ENCODE measurements at places on chromosomes 1 and 21.

DNA sequence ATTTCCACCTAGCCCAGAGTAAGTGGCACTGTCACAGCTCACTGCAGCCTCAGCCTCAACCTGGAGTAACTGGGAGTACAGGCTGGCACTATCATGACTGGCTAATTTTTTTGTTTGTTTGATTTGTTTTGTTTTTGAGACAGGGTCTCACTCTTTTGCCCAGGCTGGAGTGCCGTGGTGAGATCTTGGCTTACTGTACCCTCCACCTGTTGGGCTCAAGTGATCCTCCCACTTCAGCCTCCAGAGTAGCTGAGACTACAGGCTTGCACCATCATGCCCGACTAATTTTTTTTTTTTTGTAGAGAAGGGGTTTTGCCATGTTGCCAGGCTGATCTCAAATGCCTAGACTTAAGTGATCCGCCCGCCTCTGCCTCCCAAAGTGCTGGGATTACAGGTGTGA lies 2.5 kb downstream of the UCK2 start:
- DNase-seq, result no peak

DNA sequence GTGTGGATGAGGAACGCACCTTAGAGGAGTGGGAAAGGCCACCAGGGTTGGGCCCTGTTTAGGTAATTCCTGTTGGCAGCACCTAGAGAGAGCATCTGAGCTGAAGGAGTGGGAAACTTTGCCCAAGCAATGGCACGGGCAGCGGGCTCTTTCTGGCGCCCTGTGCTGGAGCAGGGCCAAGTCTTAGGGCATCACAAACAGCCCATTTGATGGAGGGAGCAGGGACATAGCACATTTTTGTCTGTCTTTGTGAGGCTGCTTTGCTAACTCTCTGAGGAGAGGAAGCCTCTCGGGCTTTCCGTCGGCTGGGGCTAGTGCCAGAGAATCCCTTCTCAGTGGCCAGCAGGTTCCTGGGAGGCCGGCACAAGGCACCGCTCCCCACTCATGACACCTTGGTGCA lies 22.5 kb upstream of the CNTN2 start:
- no peak for DNase-seq

GRCh38 chr1:220681220-220681880 lies 8.8 kb upstream of the C1orf115 start:
- no peak for DNase-seq

DNA sequence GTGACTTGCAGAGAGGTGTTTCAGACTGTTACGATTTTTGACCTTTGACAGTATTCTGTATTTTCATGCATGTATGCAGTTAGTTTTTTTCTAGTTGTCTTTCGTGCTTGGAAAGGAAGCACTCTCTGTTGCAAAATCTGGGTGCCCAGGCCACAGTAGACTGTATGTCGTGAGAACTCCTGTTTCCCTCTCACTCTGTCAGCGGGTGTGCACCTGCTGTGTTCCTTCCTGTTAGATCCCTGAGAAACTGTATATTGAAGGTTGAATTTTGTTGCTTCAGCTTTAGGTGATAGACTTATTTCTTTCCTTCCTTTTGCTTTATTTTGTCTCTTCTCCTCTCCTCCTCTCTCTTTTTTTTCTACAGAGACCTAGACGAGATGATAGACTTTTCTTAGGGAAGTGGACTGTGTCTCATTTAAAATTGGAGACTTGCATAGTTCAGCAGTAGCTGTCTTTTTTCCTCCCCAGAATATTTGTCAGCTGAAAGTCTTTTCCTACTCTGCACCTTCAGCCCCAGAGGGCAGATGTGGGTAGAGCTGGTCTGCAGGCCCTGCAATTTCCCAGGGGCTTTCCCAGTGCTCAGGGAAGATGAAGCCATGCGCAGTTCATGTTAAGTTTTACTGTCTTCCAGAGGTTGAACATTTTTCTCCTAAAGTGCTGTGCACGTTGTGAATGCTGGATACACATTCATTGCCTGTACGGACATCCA lies 1.4 kb downstream of the TRAPPC10 start:
- no peak for DNase-seq

DNA sequence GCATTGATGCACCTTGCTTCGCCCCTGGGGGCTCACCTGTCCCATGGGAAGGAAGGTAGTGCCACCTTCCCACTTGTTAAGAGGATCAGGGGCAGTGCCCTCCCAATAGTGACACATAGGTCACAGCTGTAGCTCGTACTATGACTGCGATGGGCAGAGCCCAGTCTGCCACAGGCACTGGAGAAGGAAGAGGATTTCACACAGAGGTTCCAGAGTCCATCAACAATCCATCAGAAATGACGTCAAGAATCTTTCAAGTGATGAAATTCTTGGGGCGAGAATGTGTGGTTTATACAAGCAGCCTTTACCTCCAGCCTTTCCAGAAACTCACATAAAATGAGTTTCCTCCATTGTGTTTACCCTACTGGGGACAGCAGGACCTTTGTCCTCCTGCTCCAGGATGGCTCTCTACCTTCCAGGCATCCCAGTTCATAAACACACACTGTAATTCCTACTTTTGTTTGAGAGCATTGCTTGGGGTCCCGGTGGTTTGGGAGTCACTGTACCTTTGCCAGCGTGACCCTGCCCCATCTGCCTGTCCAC lies 260.6 kb upstream of the VAMP3 start:
- no peak for DNase-seq

DNA sequence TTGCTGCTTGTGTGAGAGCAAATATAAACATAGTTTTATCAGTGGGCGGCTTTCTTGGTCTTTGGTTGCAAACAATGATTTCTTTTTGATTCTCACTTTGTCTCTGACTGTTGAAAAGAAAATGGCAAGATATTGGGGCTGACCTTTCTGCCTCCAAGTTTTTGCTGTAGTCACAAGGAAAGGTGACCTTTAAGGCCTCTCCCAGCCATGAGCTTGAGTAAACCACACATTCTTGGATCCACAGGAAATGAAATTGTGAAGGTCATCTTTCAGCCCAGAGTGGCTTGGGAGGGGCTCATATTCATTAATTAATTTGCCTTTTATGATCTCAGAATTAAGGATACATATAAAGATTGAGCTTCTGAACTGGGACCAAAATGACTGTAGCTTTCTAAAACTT lies 241.6 kb downstream of the BACH1 start:
- DNase-seq, result no peak

GRCh38 chr1:181111559-181111958 lies 23.1 kb downstream of the IER5 start:
- DNase-seq, result no peak

DNA sequence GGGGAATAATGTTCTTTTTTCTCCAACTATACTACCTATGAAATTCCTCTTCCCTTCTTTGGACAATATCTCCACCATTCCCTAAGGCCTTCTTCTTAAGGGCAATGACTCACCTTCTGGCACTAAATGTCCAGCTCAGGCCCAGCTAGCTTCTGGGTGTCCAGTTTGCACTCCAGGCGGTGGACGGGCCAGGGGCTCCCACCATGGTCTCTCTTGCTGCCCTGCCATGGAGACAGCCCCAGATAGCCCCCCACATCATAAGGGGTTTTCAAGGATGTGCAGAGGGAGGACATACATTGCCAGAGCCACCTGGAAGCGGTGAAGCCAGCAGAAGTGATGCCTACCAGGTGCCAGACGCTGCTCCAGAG lies 43.8 kb downstream of the C1orf198 start:
- DNase-seq, result no peak

DNA sequence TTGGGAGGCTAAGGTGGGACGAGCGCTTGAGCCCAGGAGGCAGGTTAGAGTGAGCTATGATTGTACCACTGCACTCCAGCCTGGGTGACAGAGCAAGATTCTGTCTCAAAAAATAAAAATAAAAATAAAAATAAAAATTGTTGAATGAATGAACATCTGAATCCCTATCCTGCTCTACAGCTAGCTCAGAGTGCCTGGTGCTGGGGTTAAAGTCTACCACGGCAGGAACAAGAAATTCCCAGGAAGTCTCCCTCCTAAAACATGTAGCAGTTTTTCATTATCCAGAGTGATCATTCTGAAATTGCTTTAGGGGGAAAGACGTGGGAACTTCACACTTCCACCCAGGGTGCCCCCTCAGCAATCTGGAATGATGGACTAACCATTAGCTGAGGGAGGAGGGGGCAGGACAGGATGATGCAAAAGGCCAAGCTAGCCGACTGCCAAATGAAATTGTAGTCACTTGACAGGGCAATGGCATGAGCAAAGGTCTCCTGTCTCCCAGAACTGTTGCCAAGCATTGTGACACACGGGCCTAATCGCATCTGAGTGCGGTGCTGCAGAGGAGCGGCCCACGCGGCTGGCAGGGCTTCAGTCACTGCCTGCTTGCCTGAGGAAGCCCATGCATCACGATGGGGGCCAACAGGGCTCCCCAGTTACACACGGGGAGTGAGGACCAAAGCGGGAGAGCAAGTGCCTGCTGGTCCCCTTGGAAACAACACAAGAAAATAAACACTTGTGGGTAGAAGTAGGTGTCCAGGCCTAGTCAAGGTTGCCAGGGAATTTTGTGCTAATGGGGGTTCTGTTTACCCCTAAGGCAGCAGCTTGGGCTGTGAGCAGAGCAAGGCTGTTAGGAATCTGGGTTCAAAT lies 85.7 kb downstream of the NENF start:
- no peak for DNase-seq

DNA sequence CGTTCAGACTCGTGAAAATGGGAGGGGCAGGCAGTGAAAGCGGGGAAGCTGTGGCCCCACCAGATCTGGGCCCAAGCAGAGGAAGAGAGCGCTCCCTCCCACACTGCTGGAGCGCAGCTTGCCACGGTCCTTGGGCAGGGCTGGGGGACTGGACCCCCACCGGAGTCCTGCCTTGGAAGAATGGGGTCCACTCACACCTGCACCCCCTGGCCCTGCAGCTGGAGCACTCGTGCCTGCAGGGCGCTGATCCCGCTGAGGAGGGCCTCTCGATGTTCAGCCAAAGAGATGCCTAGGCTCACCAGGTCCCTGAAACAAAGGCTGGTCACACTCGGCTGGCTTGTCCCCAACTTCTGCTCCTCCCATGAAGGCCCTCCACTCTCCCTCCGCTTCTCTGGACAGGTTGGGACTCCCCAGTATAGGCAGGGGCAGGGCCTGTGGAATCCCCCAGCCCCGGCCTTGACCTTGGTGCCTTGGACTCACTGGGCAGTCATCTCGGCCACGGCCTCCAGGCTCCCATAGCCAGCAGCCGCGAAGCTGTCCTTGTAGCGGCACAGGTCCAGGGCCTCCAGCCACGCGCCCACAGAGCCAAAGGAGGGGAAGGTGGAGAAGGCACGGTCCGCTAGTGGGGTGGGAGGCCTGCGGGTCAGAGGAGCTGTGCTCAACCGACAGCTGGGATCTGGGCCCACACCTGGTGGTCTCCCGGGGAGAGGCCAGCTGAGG lies 26.0 kb downstream of the CDCA8 start:
- DNase-seq, result no peak

DNA sequence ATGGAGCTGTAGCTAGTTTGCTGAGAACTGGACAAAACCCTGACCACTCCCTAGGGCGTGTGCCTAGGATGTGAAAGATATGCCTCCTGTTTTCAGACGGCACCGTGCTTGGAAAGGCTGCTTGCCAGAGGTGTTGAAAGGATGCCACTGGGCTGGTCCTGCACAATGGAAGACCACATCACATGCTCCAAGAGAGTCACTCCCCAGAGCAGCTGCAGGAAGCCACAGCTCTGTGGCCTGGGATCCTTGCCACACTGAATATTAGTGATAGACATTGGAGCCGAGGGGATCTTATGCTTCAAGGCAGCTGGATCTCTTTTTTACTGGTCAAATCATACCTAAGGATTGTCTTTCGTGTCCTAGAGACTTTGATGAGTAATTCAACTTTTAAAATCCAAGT lies 6.6 kb upstream of the APP start:
- DNase-seq, result no peak

DNA sequence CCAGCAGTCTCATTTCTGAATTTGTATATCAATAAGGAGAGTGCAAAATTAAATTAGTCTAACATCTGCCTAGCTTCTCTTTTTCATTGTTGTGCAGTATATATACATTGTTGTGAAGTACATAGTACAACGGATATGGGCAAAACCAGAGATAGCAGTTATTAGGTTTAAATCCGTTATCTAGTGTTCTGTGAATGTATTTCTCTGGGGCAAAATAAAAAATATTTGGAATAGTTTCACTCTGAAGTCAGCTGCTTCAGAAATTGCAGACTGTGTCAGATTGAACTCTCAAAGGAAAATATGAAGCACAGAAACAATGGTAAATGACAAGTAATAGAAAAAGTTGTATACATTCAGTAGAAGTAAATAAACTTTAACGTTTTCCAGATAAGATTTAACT lies 836.5 kb upstream of the CXADR start:
- no peak for DNase-seq

DNA sequence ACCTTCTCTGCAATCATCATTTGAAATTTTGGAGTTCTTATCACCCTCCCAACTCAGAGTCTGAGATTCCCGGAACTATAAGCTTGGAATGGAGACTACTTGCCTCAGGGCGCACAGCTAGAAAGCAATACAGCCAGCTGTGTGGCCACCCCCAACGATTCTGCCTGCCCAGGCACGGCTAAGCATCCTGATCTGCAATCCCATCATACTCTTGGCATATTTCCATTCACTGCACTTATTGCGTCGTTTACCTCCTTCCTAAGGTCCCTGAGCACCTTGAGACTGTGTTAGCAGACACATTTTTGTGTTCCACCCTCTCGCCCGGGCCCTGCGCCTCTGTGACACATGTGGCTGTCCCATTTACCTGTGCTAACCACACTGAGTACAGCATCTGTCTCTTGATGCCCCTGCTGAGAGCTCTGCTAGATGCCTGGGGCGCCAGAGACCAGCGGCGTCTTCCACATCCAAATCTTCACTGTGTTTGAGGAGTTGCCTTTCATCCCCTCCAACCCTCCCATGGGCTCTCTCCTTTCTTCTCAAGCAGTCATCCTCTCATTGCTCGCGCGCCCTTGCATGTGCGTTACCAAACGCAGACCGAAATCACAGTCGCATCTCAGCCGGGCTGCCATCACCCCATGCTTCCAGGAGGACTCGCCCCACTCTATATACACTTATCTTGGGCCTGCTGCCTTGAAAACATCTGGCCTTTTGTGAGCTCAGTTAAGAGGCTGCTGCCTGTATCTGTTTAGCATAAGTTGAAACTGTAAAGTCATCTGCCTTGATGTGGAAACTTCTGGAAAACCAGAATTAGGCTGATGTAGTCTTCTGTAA lies 3.5 kb upstream of the CLDN19 start:
- DNase-seq, result no peak

- DNase-seq, result no peak
These were observed 3.9 kb downstream of the CD1B start for GRCh38 chr1:158327481-158327880.

DNA sequence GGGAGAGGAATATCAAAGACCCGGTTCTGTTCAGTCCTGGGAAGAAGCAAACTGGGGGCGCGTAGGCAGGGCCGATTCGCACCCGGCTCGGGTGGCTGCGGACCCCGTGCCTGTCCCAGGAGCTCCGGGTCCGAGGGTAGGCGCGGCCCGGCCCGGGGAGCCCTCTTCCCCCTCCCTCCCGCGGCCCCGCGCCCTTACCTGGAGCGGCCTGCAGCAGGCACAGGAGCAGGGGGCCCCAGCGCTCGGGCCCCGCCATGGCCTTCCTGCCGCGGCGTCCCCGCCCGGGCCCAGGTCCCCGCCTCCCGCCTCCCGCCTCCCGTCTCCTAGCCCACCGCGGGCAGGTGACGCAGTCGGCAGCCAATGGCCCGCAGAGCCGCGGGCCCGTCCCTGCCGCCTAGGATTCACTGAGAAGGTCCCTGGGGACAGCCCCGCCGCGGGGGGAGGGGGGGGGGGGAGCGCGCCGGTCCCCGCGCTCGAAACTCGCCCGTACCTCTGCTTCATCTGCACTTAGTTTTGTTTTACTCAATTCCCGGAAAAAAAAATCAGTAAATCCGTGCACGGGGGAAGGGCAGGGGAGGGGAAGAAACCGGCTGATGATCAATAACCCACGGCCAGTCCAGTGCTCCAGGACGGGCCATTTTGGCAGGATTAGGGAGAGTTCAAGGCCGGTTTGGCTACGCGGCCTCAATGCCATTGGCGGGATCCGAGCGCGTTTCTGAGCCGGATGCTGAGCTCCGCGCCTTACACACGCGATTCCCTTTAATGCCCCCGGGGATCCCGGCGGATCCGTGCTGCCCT lies at the start of gene IFNLR1:
IFNLR1 (minus strand) TSS at position 297 of the 798 bp plus-strand sequence; CDS start at position 256, 41 bp downstream.
- no peak for DNase-seq

All from HS-5 (cell line).